ENCODE measurements at places on chromosomes 11 and 22.

DNA sequence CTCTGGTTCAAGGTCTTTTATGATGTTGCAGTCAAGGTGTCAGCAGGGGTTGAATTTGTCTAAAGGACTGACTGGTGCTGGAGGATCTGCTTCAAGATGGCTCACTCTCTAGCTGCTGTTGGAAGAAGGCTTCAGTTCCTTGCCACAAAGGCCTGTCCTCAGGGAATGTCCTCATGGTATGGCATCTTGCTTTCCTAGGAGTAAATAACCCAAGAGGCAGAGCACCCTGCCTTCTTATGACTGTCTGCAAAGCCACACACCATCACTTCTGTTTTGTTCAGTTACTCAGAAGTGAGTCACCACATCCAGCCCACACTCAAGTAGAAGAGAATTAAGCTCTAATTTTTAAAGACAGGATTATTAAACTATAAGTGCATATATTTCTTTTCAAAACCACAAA, 45.2 kb downstream of the PLAAT5 start:
- no peak for DNase-seq

- no peak for DNase-seq
These were observed 29.4 kb upstream of the BAIAP2L2 start for GRCh38 chr22:38139901-38140300.

DNA sequence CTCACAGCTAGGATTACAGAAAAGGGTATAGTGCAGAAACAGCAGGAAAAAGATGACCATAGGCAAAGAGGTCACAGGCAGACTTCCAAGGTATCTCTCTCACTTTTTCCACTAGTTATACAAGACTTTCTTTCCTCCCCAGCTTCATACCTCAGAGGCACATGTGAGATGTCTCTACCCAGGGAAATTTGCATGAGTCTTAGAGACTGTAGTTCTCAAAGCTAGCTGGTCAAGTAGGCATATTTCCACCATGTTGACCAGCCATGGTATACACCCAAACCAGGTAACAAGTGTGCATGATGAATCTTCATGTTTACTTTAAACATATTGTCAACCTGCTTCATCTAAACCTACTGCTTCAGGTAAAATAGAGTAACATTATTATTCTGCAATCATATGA, 27.9 kb downstream of the PRMT3 start:
- DNase-seq: no peak

- no peak for DNase-seq
These were observed 8.6 kb downstream of the MICAL2 start for GRCh38 chr11:12118949-12119348.

- DNase-seq: no peak
These were observed 3.9 kb downstream of the DBX1 start for GRCh38 chr11:20156280-20156875.

GRCh38 chr11:93861808-93862207, 11.4 kb upstream of the VSTM5 start:
- no peak for DNase-seq

DNA sequence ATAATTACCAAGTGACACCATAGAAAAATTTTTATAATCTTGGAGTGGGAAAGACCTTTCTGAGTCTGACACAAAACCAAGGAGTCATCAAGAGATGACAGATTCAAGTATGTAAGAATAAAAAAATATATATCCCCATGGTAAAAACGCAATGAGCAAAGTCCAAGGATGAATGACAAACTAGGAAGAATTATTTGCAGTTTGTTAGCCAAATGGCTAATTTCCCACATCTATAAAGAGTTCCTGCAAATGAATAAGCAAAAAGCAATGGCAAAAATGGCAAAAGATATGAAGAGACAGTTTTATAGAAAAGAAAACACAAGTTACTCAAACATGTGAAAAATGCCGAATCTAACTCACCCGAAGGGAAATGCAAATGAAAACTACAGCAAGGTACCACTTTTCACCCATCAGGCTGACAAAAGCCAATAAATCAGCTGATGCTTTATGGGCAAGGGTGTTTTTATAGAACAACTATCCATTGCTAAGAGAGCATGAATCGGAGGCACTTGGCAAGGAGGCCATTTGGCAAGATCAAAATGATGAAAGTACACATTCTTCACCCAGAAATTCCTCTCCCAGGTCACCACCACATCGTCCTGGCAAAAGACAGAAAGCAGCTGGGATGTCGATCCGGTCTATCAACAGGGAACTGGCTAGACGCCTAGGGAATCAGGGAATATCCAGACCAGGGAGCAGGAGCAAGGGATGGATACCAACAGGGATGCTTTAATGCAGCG, 21.1 kb upstream of the KLHL35 start:
- no peak for DNase-seq

DNA sequence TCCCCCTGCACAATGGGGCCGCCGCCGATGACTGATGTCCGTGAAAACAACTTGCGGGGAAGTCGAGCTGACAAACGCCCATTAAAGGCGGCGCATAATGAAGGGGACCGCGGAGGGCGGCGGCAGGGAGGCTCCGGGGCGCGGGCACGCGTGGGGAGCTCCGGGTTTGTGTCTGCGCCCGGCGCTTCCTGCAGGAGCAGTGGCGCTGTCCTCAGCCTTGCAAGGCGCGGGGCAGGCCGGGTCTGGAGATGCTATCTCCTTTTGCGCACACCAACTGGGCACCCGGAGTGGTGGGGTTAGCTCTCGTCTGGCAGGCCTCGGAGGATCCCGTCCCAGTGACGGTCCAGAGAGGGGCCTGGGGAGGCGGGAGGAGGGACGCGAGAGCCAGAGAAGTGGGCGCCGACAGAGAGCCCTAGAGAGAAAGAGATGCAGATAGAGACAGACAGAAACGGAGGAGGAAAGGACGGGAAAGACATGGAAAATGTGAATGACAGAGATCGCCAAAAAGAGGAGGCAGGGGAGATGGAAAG, 390 bp upstream of the FGF3 start:
- no peak for DNase-seq

GRCh38 chr11:6695377-6695776, 12.2 kb upstream of the MRPL17 start:
- no peak for DNase-seq

DNA sequence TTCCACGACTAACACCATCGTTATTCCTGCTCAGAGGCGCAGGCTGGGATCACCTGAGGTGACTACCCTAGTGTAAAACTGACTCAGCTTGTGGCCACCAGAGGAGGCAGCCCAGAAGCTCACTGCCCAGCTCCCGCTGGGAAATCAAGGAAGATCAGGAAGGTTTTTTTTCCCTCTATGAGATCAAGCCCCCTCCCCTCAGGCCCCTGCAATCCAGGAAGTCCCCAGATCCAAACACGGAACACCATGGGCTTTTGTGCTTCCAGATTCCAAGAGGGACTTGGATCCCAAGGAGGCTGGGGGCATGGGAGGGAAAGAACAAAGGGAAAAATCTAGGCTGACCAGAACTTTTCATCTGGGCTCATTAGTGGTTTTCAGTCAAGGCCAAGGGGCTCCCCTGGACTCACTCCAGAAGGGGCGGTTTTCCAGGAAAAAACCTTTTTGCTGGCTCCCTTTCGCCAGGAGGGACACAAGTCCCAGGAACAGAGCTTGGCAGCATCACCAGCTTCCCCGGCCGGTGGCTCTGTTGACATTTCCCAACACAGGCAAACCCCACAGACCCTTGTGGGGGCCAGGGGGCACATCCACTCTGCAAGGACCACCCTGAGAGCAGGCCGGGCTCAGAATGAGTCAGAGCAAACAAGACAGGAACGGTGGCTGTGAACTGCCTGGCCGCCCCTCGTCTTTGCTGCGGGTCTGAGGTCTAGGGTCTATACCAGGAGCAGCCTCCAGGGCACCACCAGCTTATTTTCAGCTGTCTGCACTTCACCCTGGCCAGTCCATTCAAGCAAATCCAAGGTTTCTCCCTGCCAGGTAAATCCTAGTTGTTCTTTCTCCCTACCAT, 36.8 kb downstream of the MYH9 start:
- DNase-seq: no peak

GRCh38 chr11:117073539-117073938, 24.7 kb downstream of the SIK3 start:
- no peak for DNase-seq

DNA sequence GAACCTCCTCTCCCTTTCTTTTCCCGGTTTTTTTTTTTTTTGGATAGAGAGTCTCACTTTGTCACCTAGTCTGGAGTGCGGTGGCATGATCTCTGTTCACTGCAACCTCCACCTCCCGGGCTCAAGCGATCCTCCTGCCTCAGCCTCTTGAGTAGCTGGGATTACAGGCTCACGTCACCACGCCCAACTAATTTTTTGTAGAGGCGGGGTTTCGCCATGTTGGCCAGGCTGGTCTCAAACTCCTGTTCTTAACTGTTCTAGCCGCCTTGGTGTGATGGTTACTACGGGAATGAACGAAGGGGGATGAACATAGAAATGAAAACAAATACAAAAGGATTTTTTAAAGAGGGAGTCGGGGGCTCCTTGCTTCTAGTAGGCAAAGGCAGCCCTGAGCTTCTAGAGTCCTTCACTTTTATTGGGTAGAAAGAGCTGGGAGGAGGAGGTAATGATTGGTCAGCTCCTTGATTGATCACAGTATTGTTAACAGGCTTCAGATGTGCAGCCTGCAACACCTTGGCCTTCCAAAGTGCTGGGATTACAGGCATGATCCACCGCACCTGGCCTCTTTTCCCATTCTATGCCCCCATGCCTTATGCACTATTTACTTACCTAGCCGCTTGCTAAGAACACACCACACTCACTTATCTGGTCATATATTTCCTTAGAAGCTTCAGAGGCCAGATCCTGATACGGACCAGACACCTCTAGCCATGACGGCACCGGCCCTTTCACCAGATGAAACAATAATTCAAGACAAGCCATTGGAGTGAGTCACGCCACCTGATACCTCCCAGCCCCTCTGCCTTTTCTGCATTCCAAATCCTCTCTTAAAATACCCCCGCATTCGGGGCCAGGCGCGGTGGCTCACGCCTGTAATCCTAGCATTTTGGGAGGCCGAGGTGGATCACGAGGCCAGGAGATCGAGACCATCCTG, 20.7 kb downstream of the SUSD2 start:
- DNase-seq: no peak

DNA sequence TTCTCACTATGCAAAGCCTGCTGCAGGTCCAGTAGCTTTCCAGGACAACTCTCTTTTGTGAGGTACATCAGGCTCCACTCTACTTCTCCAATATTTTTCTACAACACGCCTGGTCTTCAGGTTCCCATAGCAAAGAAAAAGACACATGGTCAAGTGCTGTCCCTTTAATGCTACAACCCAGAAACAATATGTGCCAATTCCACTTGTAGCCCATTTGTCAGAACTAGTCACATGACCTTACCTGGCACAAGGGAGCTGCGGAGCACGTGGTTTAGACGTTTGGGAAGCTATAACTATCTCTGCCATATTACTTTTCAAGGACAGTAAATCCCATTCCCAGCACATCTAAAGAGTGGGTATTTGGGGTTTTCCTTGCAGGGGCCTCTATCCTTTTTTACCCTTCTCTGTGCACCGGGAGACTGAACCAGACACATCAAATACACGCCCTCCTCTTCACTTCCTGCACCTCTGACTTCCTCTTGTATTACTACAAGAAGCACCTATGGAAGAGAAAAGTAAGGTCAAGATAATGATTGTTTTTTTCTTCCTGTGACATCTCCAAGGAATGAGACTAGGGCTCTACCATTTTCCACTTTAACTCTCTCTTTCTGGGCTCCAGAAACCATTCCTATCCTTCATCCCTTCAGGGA, 237.6 kb downstream of the ETS1 start:
- DNase-seq: no peak

DNA sequence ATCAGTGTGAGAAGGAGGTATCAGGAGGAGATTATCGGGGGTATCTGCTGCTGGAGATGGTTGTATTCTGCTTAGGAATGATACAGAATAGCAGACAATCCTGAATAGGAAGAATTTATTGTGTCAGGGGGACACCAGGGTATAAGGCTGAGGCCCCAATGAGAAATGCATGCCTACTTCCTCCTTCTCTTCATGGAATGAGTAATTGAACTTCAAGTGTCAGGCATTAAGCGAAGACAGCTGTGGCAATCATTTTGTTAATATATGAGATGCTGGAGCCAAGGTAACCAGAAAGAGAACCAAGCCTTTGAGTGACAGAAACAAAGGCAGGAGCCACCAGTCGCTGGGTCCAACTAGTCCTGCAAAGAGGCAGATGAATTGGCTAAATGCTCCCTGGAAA, 49.1 kb downstream of the KIRREL3 start:
- DNase-seq: no peak

DNA sequence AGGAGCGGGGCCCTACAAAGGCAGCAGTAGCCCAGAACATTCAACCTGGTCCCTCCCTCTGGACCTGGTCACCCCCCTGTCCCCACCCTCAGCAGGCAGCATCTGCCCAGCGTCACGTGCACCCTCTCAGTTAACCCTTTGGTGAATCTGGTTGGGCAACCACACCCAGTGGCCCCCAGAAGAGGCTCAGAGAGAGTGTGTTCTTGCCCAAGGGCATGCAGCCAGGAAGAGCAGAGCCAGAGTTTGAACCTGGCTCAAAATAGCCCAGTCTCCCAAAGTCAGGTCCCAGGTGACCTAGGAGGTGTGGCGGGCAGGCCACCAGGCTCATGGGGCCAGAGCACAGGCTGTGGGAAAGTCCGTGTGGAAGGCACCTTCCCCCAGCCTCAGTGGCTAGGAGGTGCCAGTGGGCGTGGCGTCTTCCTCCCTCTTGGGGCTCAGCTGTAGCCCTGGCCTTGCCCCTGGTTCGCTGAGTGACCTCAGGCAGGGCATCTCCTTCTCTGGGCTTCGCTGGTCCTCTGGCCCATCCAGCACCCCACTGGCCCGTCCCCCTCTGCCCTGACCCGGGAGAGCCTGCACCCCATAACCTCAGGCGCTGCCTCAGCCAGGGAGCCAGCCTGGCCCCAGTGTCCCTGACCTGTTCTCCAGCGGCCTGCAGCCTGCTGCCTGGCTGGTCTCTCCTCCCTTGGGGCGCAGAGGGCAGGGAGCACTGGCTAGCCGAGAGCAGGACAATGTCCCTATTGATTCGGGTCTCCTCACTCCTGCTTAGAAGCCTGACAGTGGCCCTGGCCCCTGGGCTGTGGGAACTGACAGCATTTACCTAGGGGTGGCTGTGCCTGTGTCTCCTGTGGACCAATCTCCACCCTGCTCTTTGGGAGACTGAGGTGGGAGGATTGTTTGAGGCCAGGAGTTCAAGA, 7.0 kb downstream of the ALDH3B1 start:
- DNase-seq: no peak

GRCh38 chr22:32177221-32177765, 18.2 kb upstream of the C22orf42 start:
- no peak for DNase-seq

DNA sequence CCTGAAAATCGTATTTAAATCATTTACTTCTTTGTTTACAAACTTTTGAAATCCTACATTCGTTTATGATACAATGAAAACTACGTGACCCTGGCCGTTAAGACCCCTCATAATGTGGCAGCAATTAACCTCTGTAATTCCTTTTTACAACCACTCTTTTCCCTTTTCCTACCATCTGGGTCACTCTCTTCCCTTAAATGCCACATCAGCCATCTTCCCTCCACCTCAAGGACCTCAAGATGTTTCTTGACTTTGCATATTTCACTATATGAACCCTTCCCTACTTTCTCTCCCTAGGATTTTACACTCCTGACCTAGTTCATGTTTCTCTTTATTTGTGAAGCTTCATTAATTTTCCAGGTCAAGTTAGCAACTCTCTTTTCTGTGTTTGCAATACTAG, 26.8 kb downstream of the OR2AG2 start:
- no peak for DNase-seq

All from NT2/D1 (cell line).